ENCODE measurements at places on chromosomes 5 and 9.

DNA sequence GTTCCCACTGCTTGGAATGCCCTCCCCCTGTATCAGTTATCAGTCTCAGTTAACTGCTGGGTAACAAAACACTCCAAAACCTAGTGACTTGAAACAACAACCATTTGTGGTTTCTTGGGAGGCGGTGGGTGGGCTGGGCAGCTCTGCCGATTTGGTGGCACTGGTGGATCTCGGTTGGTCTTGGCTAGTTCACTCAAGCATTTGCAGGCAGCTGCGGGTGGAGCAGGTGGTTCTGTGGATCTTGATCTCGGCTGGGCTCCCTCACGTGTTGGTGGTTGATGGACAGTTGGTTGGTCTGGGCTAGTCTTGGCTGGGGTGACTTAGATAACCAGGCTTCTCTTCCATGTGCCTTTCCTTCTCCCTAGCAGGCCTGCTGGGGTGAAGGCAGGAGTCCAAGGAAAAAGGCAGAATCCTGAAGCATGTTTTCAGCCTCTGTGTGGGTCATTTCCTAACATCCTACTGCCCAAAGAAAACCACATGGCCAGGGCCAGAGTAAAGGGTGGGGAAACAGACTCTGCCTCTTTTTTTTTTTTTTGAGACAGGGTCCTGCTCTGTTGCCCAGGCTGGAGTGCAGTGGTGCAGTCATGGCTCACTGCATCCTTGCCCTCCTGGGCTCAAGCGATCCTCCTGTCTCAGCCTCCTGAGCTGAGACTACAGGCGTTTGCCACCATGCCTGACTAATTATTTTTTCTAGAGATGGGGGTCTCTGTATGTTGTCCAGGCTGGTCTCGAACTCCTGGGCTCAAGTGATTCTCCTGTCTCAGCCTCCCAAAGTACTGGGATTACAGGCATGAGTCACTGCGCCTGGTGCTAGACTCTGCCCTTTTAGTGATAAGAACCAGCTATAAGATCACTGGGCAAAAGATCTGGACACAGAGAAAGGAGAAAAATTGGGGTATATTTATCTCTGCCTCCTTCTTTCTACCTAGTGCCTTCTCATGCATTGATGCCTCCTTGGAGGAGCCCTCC is 183.7 kb downstream of the RGS3 start:
- peaks cover 4% of the 10 kb centered on the region for H3K4me1 ChIP-seq
- H3K4me3 ChIP-seq, result no peak overlapping the region
- H3K27ac ChIP-seq, result no peak overlapping the region
- H3K36me3 ChIP-seq, result no peaks in the 10 kb centered on the region
- H3K27me3 ChIP-seq, result peaks cover 10% of the 10 kb centered on the region

GRCh38 chr5:141641634-141642267 is 5.0 kb downstream of the RELL2 start:
- H3K36me3 ChIP-seq, result peaks cover 91% of the 10 kb centered on the region
- DNase-seq, result no peak
- no peaks in the 10 kb centered on the region for H3K27me3 ChIP-seq
- no peak overlapping the region for H3K4me3 ChIP-seq

DNA sequence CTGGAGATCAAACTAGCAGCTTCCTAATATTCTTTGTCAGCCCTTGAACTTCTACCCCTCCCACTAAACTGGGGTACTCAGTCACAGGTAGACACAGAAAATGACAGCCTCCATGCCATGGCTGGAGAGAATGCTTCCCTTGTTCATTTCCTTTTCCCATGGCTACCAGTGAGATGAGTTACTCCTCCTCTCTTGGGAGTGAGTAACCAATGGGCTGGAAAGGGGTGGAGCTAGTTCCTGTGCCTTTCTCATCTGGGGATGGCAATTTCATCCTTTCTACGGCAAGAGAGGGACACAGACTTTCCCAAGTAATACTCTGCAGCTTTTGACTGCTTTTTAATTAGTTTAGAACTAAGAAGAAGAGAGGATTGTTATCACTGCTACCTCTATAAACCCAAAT is 1045.6 kb upstream of the WWC1 start:
- H3K4me3 ChIP-seq, result no peak overlapping the region
- no peak overlapping the region for H3K27ac ChIP-seq
- H3K4me1 ChIP-seq, result no peaks in the 10 kb centered on the region
- no peaks in the 10 kb centered on the region for H3K27me3 ChIP-seq

- H3K27me3 ChIP-seq, result peaks cover 14% of the 10 kb centered on the region
- no peak overlapping the region for H3K27ac ChIP-seq
- no peak overlapping the region for H3K4me3 ChIP-seq
Observed at GRCh38 chr9:36865731-36866635, 168.1 kb downstream of the PAX5 start.

GRCh38 chr9:90002397-90003271 is 397.8 kb downstream of the GADD45G start:
- H3K4me1 ChIP-seq, result peaks cover 30% of the 10 kb centered on the region
- no peak overlapping the region for H3K27ac ChIP-seq

GRCh38 chr9:14327036-14327435 is 13.1 kb upstream of the NFIB start:
- peaks cover 42% of the 10 kb centered on the region for H3K27me3 ChIP-seq
- no peak overlapping the region for H3K27ac ChIP-seq
- no peak overlapping the region for H3K4me3 ChIP-seq
- peaks cover 13% of the 10 kb centered on the region for H3K4me1 ChIP-seq

GRCh38 chr5:102866237-102866600 is 111.1 kb downstream of the PAM start:
- no peak overlapping the region for H3K27ac ChIP-seq
- no peak for DNase-seq
- H3K4me1 ChIP-seq, result peaks cover 18% of the 10 kb centered on the region

GRCh38 chr9:78692871-78693270 is 395.9 kb downstream of the PSAT1 start:
- peaks cover 5% of the 10 kb centered on the region for H3K27me3 ChIP-seq
- H3K27ac ChIP-seq, result no peak overlapping the region
- no peaks in the 10 kb centered on the region for H3K4me1 ChIP-seq
- no peak overlapping the region for H3K4me3 ChIP-seq
- no peak for DNase-seq

GRCh38 chr5:2373631-2374030 is 377.8 kb downstream of the IRX2 start:
- no peak overlapping the region for H3K27ac ChIP-seq
- no peak overlapping the region for H3K4me3 ChIP-seq
- no peaks in the 10 kb centered on the region for H3K27me3 ChIP-seq
- no peaks in the 10 kb centered on the region for H3K36me3 ChIP-seq
- H3K4me1 ChIP-seq, result no peaks in the 10 kb centered on the region
- DNase-seq, result no peak

DNA sequence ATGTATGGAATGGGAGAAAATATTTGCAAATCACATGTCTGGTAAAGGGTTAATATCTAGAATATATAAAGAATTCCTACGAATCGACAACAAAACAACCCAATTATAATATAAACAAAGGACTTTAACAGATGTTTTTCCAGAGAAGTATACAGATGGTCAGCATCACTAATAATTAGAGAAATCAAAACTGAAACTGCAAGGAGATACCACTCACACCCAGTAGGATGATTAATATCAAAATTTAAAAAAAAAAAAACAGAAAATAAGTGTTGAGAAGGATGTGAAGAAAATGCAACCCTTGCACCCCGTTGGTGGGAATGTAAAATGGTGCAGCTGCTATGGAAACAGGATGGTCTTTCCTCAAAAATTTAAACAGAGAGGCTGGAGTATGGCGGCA is 34.6 kb upstream of the F2R start:
- no peak overlapping the region for H3K4me3 ChIP-seq
- H3K27ac ChIP-seq, result no peak overlapping the region
- peaks cover 79% of the 10 kb centered on the region for H3K36me3 ChIP-seq
- DNase-seq, result no peak
- no peaks in the 10 kb centered on the region for H3K27me3 ChIP-seq

GRCh38 chr5:78458843-78459242 is 98.4 kb downstream of the SCAMP1 start:
- H3K4me1 ChIP-seq, result peaks cover 10% of the 10 kb centered on the region
- no peak overlapping the region for H3K27ac ChIP-seq
- no peak overlapping the region for H3K4me3 ChIP-seq
- H3K27me3 ChIP-seq, result no peaks in the 10 kb centered on the region
- no peak for DNase-seq

DNA sequence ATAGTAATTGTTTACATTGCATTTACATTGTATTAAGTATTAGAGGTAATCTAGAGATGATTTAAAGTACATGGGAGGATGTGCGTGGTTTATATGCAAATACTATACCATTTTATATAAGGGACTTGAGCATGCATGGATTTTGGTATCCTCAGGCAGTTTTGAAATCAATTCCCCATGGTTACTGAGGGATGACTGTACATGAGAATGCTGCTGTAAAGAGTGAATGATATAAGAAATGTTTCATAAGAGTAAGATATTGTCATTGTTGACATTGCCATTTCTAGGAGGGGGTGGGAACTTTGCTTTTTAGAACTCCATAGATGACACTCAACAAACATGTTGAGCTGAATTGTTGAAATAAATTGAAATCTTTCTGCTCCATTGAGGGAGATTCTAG is 185.0 kb downstream of the SEMA6A start:
- no peak overlapping the region for H3K4me3 ChIP-seq
- no peak for DNase-seq
- peaks cover 39% of the 10 kb centered on the region for H3K36me3 ChIP-seq
- no peaks in the 10 kb centered on the region for H3K4me1 ChIP-seq

GRCh38 chr5:72214168-72214567 is 105.9 kb downstream of the MRPS27 start:
- peaks cover 59% of the 10 kb centered on the region for H3K36me3 ChIP-seq
- DNase-seq, result no peak
- peak overlapping the region; percentile 7 for H3K27ac ChIP-seq
- no peak overlapping the region for H3K4me3 ChIP-seq
- H3K27me3 ChIP-seq, result no peaks in the 10 kb centered on the region
- H3K4me1 ChIP-seq, result peaks cover 11% of the 10 kb centered on the region

GRCh38 chr9:94084314-94084713 is at the start of gene PTPDC1:
PTPDC1 (plus strand) TSS chr9:94084464; CDS start chr9:94084531, 67 bp downstream.
- H3K27me3 ChIP-seq, result no peaks in the 10 kb centered on the region
- peaks cover 6% of the 10 kb centered on the region for H3K36me3 ChIP-seq
- H3K27ac ChIP-seq, result no peak within 1 kb of the TSS
- no peak within 1 kb of the TSS for H3K4me3 ChIP-seq

DNA sequence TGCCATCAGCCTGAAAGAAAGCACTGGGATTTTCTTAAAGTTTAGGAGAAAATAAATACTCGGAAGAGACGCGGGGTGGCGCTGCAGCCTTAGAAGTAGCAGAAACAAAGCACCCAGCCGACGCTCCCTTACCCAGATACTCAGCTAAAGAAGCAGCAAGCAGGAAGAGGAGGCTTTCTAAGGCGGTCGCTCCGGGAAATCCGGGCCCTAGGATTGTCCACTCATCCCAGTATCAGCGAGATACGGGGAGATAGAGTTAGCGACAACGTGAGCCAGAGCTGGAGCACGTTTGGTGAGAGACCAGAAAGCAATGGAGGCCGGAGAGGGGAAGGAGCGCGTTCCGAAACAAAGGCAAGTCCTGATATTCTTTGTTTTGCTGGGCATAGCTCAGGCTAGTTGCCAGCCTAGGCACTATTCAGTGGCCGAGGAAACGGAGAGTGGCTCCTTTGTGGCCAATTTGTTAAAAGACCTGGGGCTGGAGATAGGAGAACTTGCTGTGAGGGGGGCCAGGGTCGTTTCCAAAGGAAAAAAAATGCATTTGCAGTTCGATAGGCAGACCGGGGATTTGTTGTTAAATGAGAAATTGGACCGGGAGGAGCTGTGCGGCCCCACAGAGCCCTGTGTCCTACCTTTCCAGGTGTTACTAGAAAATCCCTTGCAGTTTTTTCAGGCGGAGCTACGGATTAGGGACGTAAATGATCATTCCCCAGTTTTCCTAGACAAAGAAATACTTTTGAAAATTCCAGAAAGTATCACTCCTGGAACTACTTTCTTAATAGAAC is at the start of gene PCDHB2:
TSS of gene PCDHB2 (plus strand) at position 135 of the 782 bp plus-strand sequence. CDS start at position 311, 176 bp downstream.
- DNase-seq, result no peak
- peaks cover 50% of the 10 kb centered on the region for H3K27me3 ChIP-seq
- no peak within 1 kb of the TSS for H3K27ac ChIP-seq
- peaks cover 7% of the 10 kb centered on the region for H3K36me3 ChIP-seq
- H3K4me3 ChIP-seq, result no peak within 1 kb of the TSS

DNA sequence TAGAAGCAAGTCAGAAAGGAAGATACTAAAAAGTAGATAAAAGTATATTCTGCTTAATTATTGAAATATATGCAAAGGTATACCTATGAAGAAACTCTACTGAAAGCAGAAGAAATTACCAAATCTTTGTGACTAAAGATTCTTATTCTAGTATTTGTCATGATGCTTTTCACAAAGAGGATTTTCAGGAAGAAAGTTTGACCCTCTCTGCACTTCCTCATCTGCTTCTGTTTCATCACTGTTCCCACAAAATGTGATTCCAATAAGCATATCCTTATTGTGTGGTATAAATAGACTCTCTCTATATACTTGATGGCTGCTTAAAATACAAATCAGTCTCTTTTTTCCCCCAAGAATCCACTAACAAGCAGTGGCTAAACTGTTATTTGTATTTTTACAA is 2139.6 kb upstream of the ACO1 start:
- no peaks in the 10 kb centered on the region for H3K36me3 ChIP-seq
- no peaks in the 10 kb centered on the region for H3K27me3 ChIP-seq
- no peak overlapping the region for H3K4me3 ChIP-seq
- no peak for DNase-seq
- no peaks in the 10 kb centered on the region for H3K4me1 ChIP-seq

- H3K4me1 ChIP-seq, result no peaks in the 10 kb centered on the region
- DNase-seq, result no peak
- H3K4me3 ChIP-seq, result no peak overlapping the region
- H3K27me3 ChIP-seq, result no peaks in the 10 kb centered on the region
- no peaks in the 10 kb centered on the region for H3K36me3 ChIP-seq
Observed at GRCh38 chr9:117491491-117491890, 76.6 kb upstream of the ASTN2 start.

DNA sequence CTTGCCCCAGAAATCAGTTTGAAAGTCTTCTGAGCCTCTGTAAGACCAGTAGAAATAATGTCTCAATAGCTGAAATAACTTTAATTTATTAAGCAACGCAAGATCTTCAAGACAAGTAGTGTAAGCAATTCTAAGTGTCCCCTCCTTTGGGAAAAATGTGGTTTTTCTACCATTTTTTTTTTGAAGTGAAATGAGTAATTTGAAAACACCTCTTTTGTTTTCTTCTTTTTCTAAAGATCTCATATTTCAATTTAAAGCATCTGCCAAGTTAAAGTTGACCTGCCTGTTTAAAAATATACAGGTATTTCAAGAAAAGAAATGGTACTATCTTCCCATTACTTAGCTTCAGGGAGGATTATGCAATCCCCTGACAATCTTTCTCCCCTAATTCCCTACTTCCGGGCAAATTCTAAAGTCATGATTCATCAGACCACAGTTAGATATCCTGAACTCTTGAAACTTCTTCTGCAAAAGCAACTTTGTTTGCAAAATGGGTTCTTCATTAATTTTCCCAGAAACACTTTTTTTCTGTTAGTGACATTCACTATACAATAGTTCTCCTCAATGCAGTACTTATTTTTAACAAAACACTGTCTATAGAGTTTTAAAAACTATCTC is 7.8 kb upstream of the ANXA1 start:
- no peak for DNase-seq
- peaks cover 40% of the 10 kb centered on the region for H3K4me1 ChIP-seq

- H3K36me3 ChIP-seq, result no peaks in the 10 kb centered on the region
- no peak for DNase-seq
- H3K4me3 ChIP-seq, result no peak overlapping the region
Observed at GRCh38 chr9:91059713-91060112, 258.1 kb downstream of the SYK start.
